CD4-positive, alpha-beta T cell treated with Interleukin-6 for 4 hours (primary cell): ENCODE measurements at places on chromosomes 3 and 15.

GRCh38 chr15:67080118-67080899 lies 14.9 kb downstream of the SMAD3 start:
- DNase-seq = no peak

DNA sequence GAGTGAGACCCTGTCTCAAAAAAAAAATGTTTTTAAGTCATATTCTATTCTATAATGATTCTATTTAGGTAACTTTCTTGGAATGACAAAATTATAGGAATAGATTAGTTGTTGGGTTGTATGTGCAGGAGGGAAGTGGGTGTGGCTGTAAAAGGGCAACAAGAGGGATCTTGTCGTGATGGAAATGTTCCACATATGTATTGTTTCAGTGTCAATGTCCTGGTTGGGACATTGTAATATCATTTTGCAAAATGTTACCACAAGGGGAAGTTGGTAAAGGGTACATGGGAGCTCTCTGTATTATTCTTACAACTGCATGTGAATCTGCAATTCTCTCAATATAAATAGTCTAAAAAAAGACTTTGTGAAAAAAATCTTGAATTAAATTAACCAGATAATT lies 14.3 kb upstream of the ABHD5 start:
- DNase-seq = no peak

DNA sequence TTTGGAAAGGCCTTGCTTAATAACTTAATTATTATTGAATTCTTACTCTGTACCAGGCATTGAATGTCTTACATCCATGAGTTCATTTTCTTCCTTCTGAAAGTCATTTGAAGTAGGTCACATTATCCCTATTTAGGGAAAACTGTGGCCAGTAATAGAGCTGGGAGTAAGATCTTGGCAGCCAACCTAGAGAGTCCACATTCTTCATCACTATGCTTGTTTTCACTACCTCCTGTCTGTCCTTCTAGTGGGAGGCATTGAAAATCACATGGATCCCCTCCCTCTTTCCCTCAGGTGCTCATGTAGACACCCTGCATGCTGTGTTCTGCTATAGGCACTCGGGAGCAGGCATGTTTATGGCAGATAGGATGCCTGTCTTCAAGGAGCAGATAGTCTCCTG lies 154.9 kb downstream of the EBLN2 start:
- no peak for DNase-seq

GRCh38 chr3:18739099-18739433 lies 313.9 kb upstream of the SATB1 start:
- no peak for DNase-seq

DNA sequence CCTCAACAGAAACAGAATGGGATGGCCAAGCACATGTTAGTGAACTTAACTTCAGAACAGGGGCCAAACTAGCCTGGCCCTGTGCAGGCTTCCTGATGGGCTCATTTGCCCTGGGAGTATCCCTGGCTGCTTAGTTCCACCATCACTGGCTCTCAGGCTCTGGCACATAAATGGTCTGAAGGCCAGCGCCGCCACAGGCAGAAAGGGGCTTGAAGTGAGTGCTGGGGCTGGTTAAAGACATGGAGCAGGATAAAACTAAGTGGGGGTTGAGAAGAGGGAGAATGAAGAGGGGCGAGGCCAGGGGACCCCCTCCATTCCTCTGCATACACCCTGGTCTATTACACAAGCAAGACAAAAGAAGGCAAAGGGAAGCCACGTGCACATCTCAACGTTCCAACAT lies 12.2 kb downstream of the SLCO2A1 start:
- DNase-seq = no peak

- DNase-seq = no peak
Observed at GRCh38 chr3:100024520-100025303, 89.6 kb downstream of the FILIP1L start.

DNA sequence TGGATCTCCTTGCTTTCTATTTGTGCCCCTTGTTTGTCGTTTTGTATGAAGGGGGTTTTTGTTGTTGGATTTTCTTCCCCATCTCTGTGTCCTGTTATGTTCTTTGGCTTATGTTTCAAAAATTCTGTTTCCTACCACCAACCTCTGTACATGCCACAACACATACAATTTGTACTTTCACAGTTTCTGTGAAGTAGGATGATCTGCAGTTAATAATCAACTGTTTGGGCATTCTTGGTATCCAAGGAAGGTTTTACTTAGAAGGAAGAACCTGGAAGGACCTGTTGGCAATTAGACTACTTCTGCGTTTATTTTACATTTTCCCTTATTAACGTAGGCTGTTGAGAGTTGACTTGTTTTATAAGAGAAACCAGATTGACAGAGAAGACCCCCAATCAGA lies 8.3 kb downstream of the SETD5 start:
- no peak for DNase-seq

- DNase-seq = no peak
Observed at GRCh38 chr3:69088063-69088462, 3.3 kb downstream of the ARL6IP5 start.

- no peak for DNase-seq
Observed at GRCh38 chr3:113105966-113106660, 105.2 kb upstream of the BOC start.

GRCh38 chr15:89904519-89904918 lies 8.2 kb downstream of the ARPIN start:
- no peak for DNase-seq

DNA sequence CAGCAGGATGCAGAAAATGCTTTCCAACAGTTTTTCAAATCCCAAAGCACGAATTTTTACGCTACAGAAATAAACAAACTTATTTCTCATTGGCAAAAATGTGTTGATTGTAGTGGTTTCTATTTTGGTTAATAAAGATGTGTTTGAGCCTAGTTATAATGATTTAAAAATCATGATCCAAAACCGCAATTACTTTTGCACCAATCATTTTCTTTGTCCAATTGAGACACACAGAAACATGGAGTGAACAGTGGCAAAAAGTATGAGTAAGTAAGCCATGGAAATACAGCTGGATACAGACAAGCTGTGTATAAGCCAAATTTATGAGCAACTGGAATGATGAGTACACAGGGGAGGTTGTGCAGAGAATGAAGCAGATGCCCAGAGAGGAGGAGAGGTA lies 427.9 kb downstream of the NTRK3 start:
- no peak for DNase-seq

DNA sequence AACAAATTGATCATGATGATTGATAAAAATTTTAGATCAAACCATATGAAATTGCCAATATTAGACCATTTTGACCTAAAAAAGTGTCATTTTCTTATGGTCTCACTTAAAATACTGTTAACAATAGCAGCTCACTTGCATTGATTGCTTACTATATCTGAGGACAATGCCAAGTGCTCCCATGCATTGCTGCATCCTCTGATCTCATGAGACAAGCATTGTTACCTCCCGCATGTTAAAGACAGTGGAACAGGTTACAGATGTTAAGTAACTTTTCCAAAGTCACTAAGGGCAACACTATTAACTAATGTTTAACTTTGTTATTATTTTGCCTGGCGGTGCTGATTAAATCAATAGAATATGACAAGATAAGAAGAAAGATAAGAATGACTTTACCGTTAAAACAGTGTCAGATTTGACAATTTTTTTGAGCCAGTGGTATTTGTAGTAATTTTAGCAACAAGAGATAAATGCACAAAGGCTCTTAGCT lies 69.3 kb downstream of the PPM1L start:
- DNase-seq = no peak
